NCI-H2171 treated with DMSO at 0.1 percent for 48 hours (cell line): ENCODE measurements at places on chromosomes 5 and 9.

GRCh38 chr9:122340161-122340560, 30.7 kb upstream of the PTGS1 start:
- DNase-seq = no peak

DNA sequence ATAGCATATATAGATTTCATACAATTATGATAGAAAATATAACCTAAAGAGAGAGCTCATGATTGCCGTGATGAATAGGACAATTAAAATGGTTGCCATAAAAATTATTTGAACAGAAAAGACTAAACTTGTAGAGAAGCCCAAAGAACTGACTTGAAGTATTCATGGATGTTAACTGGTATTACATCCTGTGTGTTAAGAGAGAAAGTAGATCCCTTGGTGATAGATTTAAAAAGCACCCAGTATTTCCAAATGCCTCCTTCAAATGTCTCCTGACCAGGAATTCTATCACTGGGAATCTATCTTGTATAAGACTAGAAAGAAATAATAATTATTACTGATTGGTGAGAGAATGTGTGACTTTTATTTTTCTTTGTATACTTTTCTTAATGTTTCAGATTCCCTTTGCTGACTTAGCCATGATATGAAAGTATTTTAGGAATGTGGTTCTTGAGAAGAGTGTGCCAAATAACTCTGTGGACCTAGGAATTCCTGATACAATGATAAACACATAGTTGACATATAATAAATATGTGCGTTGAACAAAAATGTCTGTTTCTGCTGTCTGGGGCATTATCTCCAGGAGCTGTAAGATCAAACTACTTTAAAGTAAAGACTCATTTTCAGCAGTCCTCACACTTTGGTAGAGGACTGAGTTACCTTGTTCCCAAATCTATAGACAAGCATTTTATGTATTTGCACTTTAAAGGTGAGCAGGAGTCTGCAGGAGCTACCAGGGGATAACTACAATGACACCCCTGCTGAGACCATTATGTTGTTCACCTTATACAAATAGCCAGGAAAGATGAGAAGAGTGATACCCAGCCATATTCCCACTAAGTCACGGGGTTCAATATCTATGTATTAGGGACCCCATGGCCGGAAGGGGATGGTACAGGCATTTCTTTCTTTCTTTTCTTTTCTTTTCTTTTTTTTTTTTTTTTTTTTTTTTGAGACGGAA, 211.1 kb upstream of the TLE4 start:
- no peak for DNase-seq

DNA sequence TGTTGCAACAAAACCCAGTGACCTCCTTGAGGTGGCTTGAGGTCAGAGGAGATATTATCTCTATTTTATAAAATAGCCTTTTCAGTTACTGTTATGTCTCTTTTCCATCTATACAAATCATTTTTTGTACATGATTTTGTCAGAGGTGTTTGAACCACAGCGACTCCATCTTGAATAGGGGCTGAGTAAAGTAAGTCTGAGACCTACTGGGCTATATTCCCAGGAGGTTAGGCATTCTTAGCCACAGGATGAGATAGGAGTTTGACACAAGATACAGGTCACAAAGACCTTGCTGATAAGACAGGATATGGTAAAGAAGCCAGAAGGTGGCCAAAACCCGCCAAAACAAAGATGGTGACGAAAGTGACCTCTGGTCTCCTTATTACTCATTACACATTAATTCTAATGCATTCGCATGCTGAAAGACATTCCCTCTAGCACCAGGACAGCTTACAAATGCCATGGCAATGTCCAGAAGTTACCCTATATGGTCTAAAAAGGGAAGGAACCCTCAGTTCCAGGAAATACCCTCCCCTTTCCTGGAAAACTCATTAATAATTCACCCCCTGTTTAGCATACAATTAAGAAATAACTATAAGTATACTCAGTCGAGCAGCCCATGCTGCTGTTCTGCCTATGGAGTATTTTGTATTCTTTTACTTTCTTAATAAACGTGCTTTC, 283.9 kb upstream of the ISL1 start:
- DNase-seq = no peak

GRCh38 chr5:94281236-94281801, 337.1 kb downstream of the KIAA0825 start:
- no peak for DNase-seq

DNA sequence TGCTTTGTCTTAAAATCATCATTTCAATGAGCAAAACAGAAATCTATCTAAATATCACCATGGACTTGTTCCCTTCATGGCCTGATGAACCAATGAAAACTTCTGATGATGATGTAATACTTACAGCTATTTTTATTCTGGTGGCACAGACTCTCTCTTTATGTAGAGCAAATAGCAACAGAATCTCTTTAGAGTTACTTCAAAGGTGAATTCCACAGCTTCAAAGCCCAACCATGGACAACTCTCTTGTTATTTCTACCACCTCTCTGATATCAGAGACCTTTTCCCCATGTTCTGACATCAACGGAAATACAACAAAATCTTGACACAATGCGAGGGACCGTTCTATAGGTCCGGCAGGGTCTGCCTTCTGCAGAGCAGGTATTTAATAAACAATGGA, 70.1 kb downstream of the RETREG1 start:
- DNase-seq = no peak

GRCh38 chr5:154375329-154376008, 70.3 kb upstream of the SAP30L start:
- DNase-seq = no peak

DNA sequence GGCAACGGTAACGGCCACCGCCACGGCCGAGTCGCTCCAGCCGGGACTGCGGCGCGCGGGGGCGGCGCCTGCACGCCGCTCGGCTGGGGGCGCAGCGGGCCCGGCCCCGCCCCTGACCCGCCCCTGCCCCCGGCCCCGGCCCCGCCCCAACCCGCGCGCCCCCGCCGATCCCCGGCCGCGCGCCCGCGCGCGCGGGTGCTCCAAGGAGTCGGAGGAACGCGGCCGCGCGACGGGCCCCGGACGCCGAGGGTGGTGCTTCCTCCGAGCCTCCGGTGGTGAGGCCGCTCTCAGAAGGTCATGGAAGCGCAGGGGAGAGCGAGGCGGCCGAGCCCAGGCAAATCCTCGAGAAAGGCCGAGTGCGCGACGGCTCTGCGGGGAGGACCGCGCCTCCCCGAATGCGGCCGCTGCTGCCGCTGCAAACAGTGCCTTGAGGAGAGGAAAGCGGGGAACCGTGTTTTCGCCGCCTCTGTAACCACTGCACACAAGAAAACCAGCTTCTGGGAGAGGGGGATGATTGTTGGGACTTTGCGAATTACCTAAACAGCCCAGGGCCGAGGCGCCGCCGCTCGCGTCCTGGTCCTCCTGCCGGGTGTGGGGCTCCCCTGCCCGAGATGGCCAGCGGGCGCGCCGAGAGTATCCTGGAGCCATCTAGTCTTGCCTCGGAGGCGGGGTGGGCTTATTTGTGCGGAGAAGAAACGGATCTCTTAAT, at the start of gene LIFR:
Gene LIFR, minus strand, starts transcription at position 48 of the 709 bp plus-strand sequence. CDS start 25,999 bp downstream, outside the sequence.
- peak; percentile 86 for DNase-seq

DNA sequence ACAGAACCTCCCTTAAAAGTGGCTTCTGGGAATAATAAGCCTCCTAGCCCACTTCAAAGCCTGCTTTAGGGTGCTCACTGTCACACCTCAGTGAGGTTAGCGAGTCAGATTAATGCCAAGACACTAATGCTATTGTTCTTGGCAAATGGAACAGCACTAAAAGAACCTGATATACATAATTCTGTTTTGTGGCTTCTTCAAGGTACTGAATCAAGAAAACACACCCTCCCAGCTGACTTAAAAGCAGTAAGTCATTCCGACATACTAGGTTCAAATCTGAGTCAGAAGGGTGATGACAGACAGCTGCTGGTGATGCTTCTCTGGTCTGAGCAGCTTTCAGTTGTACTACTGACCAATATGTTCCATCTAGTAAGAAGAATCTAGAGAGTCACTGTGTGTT, 121.6 kb downstream of the OXCT1 start:
- no peak for DNase-seq

GRCh38 chr9:72092820-72093219, 32.4 kb upstream of the C9orf57 start:
- no peak for DNase-seq

DNA sequence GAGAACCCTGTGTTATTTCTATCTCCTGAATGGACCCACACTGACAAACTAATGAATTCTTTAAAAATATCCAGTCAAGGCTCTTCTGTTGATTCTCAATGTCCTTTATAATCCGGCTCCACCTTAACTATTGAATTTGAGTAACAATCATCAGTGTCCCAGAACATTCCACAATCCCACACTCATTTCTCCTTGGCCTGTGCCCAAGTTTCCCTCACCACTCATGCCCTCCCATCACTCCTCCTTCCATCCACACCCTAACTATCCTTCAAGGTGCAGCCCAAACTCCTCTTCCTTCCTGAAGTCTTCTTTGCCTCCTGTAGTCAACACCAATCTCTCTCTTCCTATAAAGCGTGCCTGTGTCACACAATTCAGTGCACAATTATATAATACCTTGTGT, 106.1 kb downstream of the NUDT12 start:
- DNase-seq = no peak

GRCh38 chr9:122562134-122562760, 9.3 kb downstream of the OR1N2 start:
- DNase-seq = no peak

DNA sequence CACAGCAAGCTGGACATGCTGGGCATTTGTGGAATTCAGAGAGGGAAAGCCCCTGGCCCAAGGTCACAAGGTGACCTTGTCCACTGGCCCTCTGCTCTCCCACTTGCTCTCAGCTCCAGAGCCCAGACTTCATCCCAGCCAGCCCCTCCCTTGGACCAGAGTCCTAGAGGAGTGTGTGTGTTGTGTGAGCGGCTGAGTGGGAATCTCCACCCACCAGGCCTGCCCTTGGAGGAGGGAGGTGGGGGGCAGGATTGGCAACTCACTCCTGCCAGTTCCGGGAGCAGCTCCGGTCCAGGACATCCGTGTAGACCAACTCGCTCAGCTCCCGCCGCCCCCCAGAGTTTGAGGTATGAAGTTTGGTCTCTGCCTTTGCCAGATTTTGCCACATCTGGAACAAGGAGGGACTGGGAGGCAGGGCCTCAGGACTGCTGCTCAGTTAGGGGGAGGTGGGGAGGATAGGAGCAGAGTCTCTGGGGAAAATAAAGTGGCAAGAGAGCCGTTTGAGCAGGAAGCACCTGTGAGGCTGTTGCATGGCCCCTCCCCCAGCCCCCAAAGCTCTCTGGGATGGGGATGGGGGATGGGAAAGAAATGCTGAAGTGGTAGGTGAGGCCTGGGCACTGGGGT, 1.4 kb downstream of the MZB1 start:
- DNase-seq = no peak

GRCh38 chr5:146515473-146516150, 378 bp downstream of the GPR151 start:
- no peak for DNase-seq

- DNase-seq = peak; percentile 11
Measured at GRCh38 chr5:141734501-141735229, 52.6 kb upstream of the ARAP3 start.

GRCh38 chr9:86279839-86280238, 2.5 kb downstream of the ISCA1 start:
- DNase-seq = no peak

DNA sequence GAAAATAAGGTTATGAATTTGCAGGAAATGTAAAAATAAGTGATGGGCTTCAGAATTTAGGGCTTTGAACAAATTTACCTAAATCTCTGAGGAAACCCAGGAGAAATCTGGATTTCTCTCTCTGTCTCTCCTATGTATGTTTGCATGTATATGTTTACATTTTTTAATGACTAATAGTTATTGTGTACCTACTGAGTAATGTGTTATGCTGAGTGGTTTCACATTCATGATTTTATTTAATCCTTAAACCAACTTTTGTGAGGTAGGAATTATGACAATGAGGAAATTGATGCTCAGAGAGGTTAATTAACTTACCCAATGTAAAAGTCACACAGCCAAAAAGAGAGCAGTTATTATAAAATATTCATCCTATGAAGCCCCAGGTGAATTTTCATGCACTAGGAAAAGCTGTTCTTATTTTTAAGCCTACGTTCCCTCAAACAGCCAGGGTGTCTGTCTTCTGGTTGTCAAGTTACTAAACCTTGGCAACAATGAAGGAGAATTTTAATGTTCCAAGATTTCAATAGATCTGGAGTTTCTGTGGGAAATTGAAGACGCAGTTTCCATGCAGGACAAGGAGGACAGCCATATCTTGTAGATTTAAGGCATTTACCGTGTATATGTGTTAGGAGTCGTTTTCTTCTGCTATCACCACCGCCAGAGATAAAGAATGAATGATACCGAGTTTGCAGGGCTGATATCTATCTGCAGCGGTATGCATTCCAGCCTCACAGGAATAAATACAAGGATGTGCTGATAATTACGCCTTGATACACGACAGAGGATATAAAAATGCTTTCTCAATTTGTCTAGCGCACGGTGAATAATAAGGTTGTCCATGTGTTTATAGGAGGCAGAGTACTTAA, 484.8 kb downstream of the ZSWIM6 start:
- DNase-seq = no peak

GRCh38 chr5:57754616-57755015, 272.0 kb upstream of the ACTBL2 start:
- DNase-seq = no peak

- no peak for DNase-seq
Measured at GRCh38 chr5:1670351-1670750, 129.3 kb downstream of the MRPL36 start.

DNA sequence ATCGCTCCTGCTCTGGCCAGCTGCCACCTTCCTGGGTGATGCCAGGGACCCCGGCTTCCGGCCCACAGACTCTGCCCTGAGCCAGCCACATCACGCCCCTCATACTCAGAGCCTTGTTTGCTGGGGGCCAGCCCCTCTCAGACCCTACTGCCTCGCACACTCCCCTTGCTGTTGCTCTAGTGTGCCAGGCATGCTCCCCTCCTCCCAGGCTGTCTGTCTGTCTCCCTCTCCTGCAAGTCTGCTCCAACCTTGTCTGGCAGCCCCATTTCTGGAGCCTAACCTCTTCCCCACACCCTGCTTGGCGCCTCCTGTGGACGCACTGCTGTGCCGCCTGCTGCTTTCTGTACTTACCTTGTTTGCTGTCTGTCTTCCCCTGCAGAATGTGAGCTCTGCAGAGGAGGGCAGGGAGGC, 184.7 kb downstream of the HSPA4 start:
- DNase-seq = no peak

GRCh38 chr5:114362197-114362976, 517 bp downstream of the KCNN2 start:
- no peak for DNase-seq

GRCh38 chr9:121622387-121623203, 28.8 kb upstream of the DAB2IP start:
- DNase-seq = no peak

- no peak for DNase-seq
Measured at GRCh38 chr5:133552925-133553525, 59.3 kb downstream of the FSTL4 start.

DNA sequence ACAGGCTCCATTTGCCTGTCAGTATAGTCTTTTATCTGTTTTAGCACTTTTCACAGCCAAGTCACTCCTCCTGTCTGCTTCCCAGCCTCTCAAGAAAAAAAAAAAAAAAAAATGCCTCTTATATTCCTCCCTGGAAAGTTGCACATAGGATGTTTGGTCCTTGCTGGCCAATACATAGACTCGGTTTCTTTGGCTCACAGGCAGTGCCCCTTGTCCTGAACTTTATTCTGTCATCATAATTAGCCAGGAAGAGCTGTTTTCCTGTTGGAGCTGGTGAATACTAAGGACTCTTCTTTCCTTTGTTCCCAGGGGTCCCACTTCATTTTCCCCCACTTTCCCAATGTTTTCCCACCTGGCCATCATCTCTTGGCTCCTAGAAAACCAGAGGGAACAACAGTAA, 191.2 kb downstream of the NR3C1 start:
- no peak for DNase-seq

GRCh38 chr9:137156567-137157375, 13.1 kb downstream of the LRRC26 start:
- DNase-seq = no peak
